ENCODE measurements at places on chromosomes 6 and 20.

- no peak for DNase-seq
Observed at GRCh38 chr20:4244700-4245485, 229.5 kb upstream of the RNF24 start.

- no peak for DNase-seq
Observed at GRCh38 chr6:156767603-156768467, 9.3 kb upstream of the ARID1B start.

DNA sequence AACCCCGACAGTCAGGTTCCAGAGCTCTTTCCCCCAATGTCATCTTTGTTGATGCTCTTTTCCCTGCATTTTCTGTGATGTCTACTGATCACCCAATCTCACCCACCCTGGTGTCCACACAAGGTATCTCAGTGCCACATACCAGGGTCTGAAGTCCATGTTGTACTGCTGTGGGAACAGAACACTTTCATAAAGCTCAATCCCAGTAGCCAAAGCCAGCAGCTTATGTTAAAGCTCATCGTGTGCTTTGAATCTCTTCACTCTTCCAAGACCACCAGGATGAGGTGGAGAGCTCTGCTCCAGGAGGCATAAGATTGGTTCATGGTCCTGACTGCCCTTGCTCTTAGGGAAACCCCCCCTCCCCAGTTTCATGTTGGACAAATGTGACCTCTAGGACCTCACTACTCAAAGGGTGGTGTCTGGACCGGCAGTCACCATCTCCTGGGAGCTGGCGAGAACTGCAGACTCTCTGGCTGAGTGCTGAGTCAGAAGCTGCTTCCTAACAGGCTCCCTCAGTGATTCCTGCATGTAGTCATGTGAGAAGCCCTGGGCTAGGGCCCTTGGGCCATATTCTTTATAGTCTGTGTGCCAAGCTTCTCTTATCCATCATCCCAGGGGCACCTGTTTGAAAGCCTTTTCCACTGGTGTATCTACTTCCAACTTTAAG, 13.4 kb upstream of the CPNE5 start:
- no peak for DNase-seq

DNA sequence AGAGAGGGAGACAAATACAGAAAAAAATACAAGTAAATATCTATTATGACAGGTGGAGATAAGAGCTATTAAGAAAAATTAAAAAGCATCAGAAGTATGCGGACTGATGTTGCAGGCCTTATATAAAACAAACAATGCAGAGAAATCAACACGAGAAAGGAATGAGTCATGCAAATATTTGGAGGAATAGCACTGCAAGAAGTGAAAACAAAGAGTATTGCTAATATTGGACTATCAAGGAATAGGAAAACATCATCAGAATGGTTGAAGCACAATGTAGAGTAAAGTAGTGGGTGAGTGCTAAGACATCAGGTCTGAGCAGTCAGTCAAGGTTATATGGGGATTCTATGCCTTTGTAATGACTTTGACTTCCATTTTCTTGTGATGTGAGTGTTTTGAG, 657.5 kb upstream of the GJE1 start:
- DNase-seq = no peak

- no peak for DNase-seq
Observed at GRCh38 chr20:34243377-34243776, 2.2 kb downstream of the ASIP start.

GRCh38 chr6:168407842-168408241, 33.1 kb upstream of the SMOC2 start:
- no peak for DNase-seq

GRCh38 chr20:31473331-31474096, 1.4 kb downstream of the DEFB124 start:
- no peak for DNase-seq

- DNase-seq = no peak
Observed at GRCh38 chr20:37202267-37202943, 23.1 kb upstream of the MROH8 start.

- no peak for DNase-seq
Observed at GRCh38 chr6:98927534-98927933, 20.2 kb downstream of the FBXL4 start.

DNA sequence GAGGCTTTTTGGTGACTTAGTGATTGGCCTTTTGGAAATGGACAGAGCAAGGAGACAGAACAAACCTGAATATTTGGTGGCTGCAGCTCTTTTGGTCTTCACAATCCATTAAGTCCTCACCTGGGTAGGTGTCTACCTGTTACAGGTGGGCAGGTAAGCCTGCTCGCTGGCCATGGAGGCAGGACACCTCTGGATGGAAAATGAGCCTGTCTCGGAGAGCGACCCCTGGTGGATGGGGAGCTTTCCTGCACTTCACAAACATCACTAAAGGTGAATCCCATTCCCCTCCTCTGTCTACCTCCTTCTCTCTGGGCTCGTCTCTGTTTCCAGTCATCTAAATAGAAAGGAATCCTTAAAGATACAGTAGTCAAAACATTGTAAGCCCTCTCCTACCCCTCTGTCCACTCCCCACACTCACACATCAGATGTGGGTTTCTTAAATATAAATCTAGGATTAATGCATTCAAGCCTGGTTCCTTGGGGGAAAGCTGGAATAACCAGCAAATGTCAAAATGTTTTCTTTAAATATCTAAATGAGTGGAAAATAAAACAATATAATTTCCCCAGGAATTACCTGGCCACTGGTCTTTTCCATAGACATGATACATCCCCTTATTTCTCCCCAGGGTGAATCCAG, 304.9 kb downstream of the CDH26 start:
- DNase-seq = peak; percentile 44

DNA sequence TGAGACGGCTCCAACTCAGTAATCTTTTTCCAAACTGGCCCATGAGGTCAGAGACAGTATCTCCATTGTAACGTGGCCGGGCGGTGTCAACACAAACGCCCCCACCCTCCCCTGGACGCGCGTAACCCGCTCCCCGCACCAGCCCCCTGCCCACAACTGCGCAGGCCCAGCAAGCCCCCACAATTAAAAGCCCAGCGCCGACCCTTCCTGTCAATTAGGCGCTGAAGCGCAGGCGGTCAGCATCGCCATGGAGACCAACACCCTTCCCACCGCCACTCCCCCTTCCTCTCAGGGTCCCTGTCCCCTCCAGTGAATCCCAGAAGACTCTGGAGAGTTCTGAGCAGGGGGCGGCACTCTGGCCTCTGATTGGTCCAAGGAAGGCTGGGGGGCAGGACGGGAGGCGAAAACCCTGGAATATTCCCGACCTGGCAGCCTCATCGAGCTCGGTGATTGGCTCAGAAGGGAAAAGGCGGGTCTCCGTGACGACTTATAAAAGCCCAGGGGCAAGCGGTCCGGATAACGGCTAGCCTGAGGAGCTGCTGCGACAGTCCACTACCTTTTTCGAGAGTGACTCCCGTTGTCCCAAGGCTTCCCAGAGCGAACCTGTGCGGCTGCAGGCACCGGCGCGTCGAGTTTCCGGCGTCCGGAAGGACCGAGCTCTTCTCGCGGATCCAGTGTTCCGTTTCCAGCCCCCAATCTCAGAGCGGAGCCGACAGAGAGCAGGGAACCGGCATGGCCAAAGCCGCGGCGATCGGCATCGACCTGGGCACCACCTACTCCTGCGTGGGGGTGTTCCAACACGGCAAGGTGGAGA, at the start of the genes HSPA1A and HSPA1L:
Gene HSPA1A, plus strand, starts transcription at position 519 of the 814 bp plus-strand sequence. Its CDS starts 214 bp downstream, at position 733.
Gene HSPA1L, minus strand, starts transcription at position 259 of the 814 bp plus-strand sequence. CDS start 3,311 bp downstream, outside the sequence.
- no peak for DNase-seq

DNA sequence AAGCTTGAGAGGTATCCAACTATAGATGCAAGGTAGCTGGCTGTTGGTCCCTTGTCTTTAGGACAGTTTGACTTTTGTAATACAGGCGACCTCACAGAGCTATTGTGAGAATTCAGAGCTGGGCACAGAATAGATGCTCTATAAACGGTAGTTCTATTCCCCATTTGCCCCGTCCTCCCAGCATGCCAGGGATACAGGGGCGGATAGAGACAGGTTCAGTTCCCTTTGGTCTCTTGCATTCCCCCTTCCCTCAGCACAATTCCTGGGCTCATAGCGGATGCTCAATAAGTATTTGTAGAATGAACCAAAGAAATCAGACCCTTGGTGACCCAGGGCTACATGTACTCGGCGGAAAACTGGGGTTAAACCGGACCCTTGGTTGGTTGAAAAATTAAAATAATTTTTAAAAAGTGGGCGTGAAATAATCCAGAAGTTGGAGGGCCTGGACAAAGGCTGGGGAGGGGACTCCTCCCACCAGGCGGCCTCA, 707 bp upstream of the TOP1 start:
- no peak for DNase-seq

- no peak for DNase-seq
Observed at GRCh38 chr6:96811670-96812069, 25.6 kb downstream of the GPR63 start.

DNA sequence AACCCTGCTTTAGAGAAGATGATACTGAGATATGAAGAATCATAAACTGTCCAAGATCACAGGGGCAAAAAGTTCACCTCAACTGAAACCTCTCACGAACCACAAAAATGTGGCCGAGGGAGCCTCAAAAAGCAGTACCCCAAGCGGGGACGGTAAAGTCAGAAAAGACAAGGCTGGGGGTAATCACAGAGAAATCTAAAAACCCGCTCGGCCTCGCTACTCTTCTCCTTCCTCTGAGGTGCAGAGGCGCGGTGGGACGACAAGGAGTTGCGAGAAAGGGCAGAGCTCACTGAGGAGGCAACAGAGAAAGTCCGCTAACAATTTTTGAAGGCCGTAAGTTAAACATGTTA, 356 bp upstream of the IRAK1BP1 start:
- DNase-seq = no peak

Data from stimulated activated CD4-positive, alpha-beta T cell treated with anti-CD3 and anti-CD28 coated beads, Interleukin-12 subunit alpha, Interleukin-12 subunit beta, amount 100 ng/mL, for 24 hours (primary cell).